ENCODE measurements at places on chromosomes 4 and X. TPM values are rescaled to one million over a fixed set of nuclear protein-coding genes. Genes with fewer than 3 reads are reported as not detected.

DNA sequence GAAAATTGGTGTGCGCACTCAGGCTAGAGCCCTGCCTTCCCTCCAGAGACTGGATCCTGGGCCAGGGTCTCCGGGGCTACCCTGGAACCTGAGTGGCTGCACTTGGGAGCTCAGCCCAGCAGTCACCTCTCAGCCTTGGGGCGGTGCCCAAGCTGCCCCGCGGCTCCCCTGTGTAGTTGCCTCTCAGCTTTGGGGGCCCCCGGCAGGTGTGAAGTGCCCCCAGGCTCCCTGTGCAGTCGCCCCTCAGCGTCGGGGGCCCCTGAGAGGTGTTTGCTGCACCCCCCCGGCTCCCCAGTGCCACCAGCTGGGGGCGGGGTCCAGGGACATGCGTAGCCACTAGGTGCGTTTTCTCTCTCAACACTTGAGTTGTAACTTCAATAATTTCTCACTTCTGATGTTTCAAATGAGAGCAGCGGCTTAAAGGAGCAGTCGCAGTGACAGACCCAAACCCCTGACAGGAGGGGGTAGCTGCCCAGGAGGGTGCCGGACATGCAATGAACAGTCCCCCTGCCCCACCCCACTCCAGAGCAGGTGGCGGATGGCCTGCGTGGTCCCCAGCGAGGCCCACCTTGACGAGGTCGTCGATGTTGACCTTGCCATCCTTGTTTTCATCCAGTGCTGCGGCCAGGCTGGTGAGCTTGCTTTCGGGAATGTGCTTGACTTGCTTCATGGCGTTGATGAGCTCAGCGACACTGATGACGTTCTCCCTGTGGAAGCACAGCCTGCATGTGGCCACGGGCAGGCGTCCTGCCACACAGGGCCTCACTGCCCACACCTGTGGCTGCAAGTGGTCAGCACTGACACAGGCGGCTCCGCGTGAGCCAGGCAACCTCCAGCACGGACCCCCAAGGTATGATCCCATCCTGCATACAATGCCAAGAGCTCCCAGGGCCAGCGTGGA, 22.3 kb downstream of the FGFR3 start:
- peaks cover 54% of the 10 kb centered on the region for H3K36me3 ChIP-seq
- H3K4me1 ChIP-seq: no peaks in the 10 kb centered on the region
- no peak for DNase-seq
- no peak overlapping the region for H3K27ac ChIP-seq
- H3K27me3 ChIP-seq: no peaks in the 10 kb centered on the region

DNA sequence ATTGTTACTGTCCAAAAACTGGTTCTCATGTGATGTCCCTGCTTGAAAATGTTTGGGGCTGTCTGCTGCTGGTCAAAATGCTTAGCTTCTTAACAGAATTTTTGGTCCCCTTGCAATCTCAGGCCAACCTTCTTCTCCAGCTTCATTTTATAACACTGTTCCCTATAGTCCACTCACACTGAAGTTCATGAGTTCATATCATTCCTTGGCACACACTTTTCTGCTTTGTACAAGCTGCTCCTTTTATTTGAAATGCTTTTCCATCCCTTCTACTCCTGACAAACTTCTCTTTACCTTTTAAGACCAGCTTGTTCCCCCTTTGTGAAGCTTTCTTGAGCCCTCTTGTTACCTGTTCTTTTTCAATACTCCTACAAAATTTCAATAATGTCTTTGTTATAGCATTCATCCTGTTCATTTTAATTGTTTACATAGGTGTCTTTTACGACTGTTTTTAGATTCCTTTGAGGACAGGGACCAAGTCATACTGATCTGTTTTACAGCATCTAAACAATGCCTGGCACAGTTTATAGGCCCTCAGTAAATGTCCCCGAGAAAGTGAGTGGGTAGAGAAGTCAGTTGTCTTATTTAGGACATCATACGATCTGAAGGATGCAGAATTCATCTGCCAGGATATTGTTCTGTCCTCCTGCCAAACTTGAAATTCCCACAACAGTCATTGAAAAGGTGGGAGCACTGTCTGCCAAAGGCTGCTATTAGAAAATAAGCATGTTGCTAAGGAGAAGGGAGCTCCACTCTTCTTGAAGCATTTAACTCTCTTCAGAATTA, 134.4 kb upstream of the BMPR1B start:
- H3K27me3 ChIP-seq: no peaks in the 10 kb centered on the region
- H3K27ac ChIP-seq: no peak overlapping the region
- no peak for DNase-seq
- no peaks in the 10 kb centered on the region for H3K36me3 ChIP-seq

- H3K4me1 ChIP-seq: no peaks in the 10 kb centered on the region
- DNase-seq: no peak
- H3K27me3 ChIP-seq: no peaks in the 10 kb centered on the region
- no peak overlapping the region for H3K27ac ChIP-seq
- no peak overlapping the region for H3K4me3 ChIP-seq
These were observed 15.7 kb downstream of the ZXDB start for GRCh38 chrX:57607295-57608187.

DNA sequence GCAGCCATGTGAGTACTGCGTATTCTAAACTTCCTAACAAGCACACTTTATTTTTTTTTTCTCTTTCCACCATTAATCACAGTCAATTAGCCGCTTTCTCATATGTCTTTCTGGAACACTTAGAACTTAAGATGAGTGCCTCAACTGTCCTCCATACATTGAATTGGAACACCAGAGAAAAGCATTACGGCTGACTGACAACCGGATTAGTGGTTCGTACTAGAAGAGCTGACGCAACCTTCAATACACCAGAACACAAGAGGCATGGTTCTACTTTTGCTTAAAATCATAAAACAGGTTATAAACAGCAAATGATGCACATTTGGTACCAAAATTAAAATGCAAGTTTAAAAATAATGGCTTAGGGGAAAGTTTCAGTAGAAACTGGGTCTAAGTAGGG, 3.3 kb downstream of the TMEM47 start:
- no peak for DNase-seq
- H3K4me1 ChIP-seq: no peaks in the 10 kb centered on the region
- no peaks in the 10 kb centered on the region for H3K36me3 ChIP-seq

DNA sequence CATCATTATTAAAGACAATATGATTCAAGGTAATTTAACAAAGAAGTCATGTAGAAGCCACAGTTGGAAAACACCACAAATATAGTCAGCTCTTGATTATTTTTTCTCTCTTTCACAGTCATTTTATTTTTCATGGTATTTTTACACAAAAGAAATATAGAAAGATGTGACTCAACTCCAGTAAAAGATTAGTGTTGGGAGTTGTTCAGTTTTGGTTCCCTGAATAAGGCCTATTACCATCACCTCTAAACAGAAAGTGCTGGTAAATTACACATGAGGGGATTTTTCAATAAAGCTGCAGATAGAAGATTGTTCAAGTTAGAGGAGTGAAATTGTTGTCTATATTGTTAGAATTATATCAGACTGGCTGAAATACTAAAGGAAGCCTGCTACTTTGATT, 107.0 kb downstream of the DDIT4L start:
- H3K4me3 ChIP-seq: no peak overlapping the region
- H3K27me3 ChIP-seq: no peaks in the 10 kb centered on the region
- H3K27ac ChIP-seq: no peak overlapping the region
- DNase-seq: no peak
- no peaks in the 10 kb centered on the region for H3K36me3 ChIP-seq

DNA sequence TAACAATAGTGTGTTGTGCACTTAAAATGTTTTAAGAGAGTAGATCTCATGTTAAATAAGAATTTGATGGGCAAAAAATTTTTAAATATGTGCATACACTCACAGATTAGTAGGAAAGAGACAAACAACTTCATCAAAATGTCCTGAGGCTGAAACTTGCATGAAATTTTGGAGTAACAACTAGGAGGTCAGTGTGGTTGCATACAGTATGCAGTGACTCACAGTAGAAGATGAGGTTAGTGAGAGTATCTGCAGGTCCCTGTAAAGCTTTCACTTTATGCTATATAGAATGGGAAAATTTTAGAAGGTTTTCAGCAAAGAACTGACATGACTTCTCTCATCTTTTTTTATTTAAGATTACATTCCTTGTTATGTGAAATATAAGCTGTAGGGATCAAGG, 453.1 kb upstream of the KLHL4 start:
- no peaks in the 10 kb centered on the region for H3K36me3 ChIP-seq
- H3K4me3 ChIP-seq: no peak overlapping the region
- no peak for DNase-seq
- no peaks in the 10 kb centered on the region for H3K4me1 ChIP-seq
- no peaks in the 10 kb centered on the region for H3K27me3 ChIP-seq

GRCh38 chr4:22315628-22316027, 200.2 kb downstream of the ADGRA3 start:
- no peaks in the 10 kb centered on the region for H3K36me3 ChIP-seq
- H3K27me3 ChIP-seq: no peaks in the 10 kb centered on the region
- no peak overlapping the region for H3K27ac ChIP-seq
- no peak overlapping the region for H3K4me3 ChIP-seq
- no peaks in the 10 kb centered on the region for H3K4me1 ChIP-seq

- H3K4me1 ChIP-seq: no peaks in the 10 kb centered on the region
- no peak overlapping the region for H3K4me3 ChIP-seq
- H3K36me3 ChIP-seq: no peaks in the 10 kb centered on the region
- no peak for DNase-seq
These were observed 109.6 kb downstream of the PACRGL start for GRCh38 chr4:20809812-20810211.

The NAP1L2 gene
- total RNA-seq: 4.2 TPM

The CPZ gene
- not detected for total RNA-seq

The GPR82 gene
- not detected for total RNA-seq

The GYG2 gene
- not detected for total RNA-seq

The BTC gene
- total RNA-seq: not detected

The PCDH10 gene
- not detected for total RNA-seq

The BEX1 gene
- 0.44 TPM for total RNA-seq

The PF4V1 gene
- not detected for total RNA-seq
